ENCODE measurements at places on chromosomes 4 and X.

GRCh38 chr4:162853788-162854187 lies 312.9 kb downstream of the NAF1 start:
- no peak for DNase-seq

DNA sequence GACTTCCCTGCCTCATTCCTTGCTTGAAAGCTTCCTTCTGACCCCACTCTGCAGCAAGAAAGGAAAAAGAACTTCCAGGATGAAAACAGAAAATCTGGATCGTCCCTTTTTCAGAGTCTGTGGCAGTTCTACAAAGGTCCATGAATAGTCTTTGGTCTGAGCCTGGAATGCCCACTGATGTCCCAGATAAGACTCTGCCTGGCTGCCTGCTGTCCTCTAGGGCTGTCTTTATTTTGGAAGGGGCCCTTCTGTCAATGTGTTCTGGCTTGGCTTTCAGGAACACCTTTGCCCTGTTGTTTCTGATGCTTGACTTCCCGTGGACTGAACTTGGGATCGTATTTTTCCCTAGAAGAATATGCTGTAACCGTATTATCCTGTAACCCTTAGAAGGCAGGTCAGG lies 114.7 kb upstream of the LNX1 start:
- DNase-seq: no peak

DNA sequence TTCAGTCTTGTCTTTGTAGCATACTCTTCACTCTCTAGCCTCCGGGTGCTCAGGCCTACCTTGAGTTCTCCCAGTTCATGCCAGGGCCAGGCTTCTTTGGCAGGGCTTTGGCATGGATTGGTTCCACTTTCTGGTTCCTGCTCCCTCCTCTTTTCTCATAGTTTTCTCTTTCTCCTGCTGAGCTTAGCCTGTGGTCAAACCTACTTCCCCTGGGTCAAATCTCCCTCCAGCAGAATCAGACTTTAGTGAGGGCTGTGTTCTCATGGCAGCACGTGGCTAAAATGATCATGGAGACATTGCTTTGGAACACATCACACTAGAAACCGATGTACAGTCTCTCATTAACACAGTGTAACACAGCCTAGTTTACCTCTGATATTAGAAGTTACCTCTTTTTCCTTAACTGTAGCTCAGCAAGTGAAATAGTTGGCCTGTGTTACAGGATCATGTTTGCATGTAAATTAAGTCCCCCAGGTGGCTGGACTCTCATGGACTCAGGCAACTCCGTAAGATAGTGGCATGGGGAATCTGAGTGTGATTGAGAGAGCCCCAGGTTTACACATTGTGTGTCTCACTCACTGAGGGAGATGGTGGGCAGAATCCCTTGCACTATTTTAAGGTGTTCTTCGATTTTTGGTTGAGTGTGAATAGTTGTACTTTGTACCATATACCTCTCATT lies 13.3 kb downstream of the RAB9A start:
- DNase-seq: no peak

DNA sequence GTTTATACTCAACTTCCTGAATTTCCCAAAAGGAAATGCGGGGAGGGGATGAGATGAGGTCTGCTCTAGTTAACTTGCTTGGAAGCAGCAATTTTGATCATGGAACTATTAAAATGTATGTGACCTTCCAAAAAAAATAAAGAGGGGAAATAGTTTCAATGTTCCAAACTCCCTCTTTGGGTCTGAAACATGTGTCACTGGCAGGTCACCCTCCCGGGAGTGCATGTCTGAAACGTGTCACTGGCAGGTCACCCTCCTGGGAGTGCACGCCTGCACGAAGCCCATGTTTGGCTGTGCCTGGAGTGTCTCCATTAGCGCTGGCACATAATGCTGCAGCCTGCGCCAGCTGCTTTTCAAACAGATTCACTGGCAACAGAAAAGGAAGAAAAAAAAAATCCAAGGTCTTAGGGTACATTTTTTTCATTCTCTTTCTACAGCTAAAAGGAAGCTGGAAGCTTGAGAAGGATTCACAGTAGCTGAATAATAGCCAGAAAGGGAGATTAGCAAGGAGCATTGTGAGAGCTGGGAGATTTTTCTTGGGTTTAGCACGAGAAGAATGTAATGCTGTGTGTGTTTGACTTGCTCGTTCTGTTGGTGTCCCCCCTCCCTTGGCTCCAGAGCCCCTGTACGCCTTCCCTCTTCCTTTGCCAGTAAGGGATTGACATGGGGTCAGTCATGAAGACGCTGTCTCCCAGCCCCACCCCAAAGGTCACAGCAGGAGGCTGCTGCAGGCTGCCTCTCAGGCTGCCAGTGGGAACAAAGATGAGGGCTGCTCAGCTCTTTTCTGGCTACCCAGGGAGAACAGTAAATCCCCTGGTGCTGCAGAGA lies 39.2 kb upstream of the TLR3 start:
- peak; percentile 70 for DNase-seq

DNA sequence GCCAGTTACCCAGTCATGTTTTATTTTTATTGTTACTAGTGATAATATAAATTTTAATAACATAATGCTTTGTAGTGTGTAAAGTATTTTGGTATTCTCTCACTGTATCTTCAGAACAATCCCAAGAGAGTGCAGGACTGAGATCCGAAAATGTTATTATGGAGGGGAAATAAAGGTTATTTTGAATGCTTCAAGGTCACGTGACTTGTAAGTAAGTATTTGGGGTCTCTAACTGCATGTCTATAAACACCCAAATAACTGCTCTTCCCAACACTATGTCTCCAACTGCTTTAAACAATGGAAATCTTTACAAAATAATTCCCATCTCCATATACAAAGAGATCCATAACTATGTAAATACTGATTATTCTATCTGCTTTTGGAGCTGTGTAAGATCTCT lies 302.2 kb downstream of the LDB2 start:
- no peak for DNase-seq

Measured in hindlimb muscle (tissue), 1 donor.